ENCODE measurements at places on chromosomes 1 and 21. TPM values are rescaled to one million over a fixed set of nuclear protein-coding genes. Genes with fewer than 3 reads are reported as not detected.

Gene EDARADD
- not detected for total RNA-seq

Gene SERPINC1
- 0.26 TPM for total RNA-seq

DNA sequence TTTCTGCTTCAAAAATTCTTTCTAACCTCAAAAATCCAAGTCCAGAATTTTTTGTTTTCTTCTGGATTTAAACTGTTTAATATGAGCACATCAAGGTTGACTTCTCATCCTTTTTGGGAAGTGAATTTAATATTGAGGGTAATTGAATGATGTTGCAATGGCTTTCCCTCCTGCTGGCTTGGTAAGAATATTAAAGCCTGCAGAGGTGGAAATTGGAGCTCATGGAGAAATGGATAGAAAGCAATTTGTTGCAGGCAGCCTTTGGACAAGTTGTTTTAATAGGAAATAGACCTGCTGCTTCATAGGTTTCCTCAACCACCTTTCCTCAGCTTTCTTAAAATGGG, 124.7 kb downstream of the SYT2 start:
- DNase-seq: no peak

Gene UBASH3A
- not detected for total RNA-seq

- DNase-seq: no peak
Measured at GRCh38 chr1:42266253-42267135, 68.5 kb downstream of the FOXJ3 start.

DNA sequence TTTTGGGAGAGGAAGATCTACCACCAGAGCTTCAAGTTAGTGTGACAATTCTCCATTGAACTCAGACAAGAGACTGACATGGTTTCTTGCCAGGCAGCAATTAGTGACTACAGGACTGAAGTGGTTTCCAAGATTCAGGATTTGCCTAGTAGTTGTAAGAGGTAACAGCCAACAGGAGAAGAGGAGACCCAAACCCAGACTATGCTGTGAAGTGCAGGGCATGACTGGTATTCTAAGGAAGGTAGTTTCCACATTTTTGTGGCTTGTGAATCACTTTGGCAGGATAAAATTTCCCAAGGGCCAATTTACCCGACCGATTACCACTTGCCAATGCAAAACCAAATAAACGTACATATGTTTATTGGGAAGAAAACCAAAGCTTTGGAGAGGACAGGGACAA, 14.7 kb upstream of the RAP1A start:
- DNase-seq: no peak

DNA sequence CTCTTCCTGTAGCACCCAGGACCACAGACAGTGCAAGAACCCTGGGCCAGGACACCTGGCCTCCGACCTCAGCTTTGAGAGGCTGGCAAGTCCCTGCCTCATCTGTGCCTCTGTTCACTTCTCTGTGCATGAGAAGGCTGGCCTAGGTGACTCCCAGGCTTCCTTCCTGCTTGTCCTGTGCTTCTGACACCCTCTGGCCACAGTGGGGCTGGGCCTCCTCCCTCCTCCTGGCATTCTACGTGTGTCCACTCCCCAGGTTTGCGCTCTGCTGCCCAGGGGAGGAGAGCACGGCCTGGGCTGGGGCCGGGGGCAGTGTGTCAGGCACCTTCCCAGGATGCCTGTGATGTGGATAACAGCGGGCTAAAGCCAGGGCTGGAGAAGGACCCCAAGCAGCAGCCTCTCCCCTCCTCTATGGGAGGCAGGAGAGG, 30.3 kb upstream of the PKP1 start:
- DNase-seq: no peak

Gene NBPF6
- not detected for total RNA-seq

DNA sequence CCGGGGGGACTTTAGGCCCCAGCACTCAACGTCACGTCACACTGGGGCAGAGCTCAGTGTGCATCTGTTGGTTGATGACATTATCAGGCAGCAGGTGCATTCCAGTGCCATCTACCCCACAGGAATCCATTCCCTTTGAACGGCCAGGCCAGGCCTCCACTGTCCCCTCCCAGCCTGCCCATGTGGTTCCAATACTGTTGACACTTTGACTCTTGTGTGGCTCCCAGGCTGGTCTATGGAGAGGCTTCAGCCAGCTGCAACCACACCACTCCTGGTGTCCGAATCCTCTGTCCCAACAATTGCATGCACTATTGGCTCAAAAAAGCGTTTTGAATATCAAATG, 92.0 kb upstream of the SIM2 start:
- DNase-seq: no peak

Gene MRAP
- total RNA-seq: not detected

Gene ECM1
- total RNA-seq: 7.2 TPM
